ENCODE measurements at places on chromosomes 2 and 18. TPM values are rescaled to one million over a fixed set of nuclear protein-coding genes. Genes with fewer than 3 reads are reported as not detected.

Gene CD8B2
- 0.09 TPM for polyA plus RNA-seq

DNA sequence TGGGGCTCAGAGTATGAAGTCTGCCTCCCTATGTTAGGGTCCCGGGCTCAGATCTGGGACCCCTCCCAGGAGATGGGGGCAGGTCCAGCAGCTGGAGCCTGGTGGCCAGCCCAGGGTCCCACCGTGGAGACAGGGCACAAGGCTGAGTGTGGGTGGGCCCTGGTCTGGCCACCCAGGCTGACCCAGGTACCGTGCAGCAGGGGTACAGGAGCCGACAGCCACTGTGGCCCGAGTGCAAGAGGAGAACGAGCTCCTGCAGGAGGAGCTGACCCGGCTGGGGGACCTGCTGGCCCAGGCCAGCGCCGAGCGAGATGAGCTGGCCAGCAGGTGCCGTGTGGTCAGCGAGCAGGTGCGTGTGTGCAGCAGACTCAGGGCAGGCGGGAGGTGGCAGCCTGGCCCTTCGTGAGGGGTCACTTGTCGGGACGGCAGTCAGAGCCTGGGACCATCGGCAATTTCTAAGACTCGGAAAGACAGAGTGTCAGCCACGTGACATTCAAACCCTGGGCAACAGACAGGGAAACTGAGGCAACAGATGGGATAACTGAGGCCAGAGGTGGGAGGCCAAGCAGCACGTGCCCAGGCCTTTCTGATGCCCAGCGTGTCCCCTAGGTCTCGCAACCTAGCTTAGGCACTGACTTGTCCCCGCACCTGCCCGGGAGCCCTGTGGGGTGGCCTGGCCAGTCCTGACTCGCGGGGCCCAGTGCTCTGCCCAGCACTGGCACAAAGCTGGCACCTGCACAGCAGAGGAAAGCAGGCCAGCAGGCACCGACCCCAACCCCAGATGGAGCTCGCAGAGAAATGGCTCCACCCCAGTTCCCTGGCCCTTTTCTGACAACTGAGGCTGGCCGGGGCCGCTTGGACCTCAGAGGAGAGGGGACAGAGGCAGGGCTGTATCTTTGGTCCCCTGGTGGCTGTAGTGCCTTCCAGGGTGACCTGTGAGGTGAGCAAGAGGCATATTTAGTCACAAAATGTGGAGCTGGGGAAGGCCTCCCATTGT, 13.9 kb downstream of the CROCC2 start:
- no peak for DNase-seq

DNA sequence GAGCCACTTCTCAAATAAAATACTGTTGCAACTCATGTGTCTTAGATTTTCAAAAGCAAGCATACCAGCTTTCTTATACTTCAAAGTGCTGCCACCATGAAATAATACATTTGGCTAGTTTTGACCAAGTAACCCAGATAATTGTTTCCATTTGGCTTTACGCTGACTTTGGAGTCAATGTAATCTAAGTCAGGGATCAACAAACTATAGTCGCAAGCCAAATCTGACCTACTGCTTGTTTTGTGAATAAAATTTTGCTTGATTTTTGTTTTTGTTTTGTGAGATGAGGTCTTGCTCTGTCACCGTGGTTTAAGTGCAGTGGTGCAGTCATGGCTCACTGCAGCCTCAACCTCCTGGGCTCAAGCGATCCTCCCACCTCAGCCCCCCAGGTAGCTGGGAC, 65.0 kb downstream of the OXER1 start:
- no peak for DNase-seq

GRCh38 chr2:214203214-214203613, 207.6 kb upstream of the VWC2L start:
- no peak for DNase-seq

Gene KHK
- polyA plus RNA-seq = 2.3 TPM

Gene TNP1
- not detected for polyA plus RNA-seq

Gene CDH19
- 1.5 TPM for polyA plus RNA-seq

GRCh38 chr2:118309257-118309945, 221.1 kb downstream of the INSIG2 start:
- DNase-seq = no peak

Gene GCG
- polyA plus RNA-seq = 18.3 TPM

DNA sequence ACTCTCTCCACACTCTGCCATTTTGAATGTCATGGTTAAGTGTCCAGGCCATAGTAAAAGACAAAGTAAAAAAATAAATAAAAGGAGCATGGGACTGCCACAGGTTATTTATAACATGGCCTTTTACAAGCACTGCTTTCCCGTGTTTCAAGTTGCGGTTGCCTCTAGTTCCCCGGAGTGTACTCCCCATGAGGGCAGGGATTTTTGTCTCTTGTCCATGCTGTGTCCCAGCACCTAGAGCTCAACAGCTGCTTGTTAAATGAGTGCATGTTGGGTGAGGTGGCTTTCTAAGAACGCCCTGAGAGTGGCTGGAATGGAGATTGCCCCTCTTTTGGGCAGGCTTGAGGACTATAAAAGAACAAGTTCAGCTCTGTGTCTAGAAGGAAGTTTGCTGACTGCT, 8.4 kb downstream of the CAVIN2 start:
- DNase-seq = no peak

GRCh38 chr2:206208900-206209299, 49.2 kb downstream of the EEF1B2 start:
- no peak for DNase-seq

GRCh38 chr2:151043484-151043883, 218.2 kb downstream of the RBM43 start:
- no peak for DNase-seq

DNA sequence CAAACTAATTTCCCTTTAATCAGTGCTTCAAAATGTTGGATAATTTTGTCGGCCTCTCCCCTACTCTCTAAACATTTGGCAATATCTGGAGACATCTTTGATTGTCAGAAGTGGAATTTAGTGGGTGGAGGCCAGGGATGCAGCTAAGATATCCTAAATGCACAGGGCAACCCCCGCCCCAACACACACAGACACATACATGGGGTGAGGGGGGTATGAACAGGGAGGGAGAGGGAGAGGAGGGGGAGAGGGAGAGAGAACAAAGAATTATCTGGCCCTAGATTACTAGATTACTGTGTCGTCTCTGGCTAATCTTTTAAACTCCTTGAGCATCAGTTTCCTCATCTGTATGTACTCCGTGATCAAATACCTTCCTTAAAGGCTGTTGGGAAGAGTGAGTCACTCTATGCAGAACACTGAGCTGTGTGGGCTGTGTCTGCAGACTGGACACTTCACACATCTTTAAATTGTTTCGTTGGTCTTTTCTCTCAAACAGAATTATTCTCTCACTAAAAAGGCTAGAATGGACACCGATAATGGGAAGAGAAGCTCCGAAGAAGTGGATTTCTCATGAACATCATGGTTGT, 2.9 kb downstream of the RNF149 start:
- DNase-seq = no peak

Gene TXNDC9
- 24.0 TPM for polyA plus RNA-seq

Gene AFF3
- 3.6 TPM for polyA plus RNA-seq

Gene AP1S3
- polyA plus RNA-seq = 0.87 TPM

DNA sequence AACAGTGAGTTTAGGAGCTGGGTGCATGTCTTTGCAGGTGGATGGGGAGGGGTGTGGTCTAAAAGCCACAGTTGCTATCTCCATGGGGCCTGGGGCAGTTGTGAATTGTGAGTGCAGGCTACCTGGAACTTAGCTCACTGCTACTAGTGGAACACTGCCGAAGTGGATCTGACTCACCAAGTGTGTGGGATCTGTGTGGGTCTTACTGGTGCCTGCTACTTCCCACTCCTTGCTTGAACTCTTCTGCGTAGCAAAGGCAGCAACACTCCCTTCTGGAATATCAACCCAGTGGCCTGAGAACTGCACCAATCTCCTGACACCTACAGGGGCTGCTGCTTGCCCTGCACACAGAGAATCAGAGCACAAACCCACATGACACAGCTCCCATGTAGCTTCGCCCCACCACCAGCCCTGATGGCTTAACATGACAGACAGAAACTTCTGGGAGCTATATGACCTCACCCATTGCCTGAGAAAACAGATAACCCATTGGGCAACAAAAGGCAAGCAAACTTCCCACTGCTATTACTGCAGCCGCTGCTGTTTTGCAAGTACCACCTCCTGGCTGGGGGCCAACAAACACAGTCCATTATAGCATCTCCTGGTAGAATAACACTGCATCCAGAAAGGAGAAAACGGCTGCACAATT, 455.1 kb upstream of the DDX18 start:
- DNase-seq = no peak

DNA sequence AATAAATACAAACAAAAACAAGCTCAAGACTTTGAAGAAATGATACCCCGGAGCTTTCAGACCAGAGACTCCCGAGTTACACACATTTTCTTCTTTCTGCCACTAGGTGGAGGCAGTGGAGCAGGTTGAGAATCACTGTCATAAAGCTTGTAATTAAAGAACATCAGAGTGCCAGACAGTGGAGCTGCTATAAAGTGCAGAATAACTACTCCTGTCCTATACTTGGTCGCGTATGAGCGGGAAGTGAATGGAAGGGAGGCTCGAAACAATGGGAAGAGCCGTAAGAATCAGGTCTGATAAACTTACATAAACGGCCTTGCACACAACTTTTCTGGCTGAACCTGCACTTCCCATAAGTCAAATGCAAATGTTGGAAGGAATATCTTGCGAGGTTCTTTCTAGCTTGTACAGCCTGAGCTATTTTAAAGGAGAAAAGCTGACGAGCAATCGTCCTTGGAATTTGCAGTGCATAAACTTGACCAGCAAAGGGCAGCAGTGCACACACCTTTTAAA, 189.0 kb downstream of the RPIA start:
- DNase-seq = peak; percentile 71

DNA sequence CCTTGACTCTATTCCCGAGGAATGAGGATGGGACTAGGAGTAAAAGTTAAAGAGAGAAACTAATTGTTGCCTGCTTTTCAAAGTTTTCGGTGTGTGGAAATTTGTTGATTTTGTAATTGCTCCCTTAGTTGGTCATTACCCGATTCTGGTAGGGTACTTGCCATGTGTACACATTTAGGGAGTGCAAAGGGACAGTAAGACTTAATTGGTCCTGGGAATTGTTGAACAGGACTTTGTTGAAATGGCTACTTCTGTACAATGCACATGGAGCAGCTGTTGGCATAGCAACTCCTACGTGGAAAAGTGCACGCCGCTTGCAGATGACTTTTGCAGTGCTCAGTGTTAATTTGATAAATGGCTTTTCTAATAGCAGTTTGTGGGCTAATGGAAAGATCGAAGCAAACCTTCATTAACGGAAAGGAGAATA, 22.9 kb downstream of the EPAS1 start:
- DNase-seq = no peak

Gene PLGLB2
- polyA plus RNA-seq = 1.4 TPM

DNA sequence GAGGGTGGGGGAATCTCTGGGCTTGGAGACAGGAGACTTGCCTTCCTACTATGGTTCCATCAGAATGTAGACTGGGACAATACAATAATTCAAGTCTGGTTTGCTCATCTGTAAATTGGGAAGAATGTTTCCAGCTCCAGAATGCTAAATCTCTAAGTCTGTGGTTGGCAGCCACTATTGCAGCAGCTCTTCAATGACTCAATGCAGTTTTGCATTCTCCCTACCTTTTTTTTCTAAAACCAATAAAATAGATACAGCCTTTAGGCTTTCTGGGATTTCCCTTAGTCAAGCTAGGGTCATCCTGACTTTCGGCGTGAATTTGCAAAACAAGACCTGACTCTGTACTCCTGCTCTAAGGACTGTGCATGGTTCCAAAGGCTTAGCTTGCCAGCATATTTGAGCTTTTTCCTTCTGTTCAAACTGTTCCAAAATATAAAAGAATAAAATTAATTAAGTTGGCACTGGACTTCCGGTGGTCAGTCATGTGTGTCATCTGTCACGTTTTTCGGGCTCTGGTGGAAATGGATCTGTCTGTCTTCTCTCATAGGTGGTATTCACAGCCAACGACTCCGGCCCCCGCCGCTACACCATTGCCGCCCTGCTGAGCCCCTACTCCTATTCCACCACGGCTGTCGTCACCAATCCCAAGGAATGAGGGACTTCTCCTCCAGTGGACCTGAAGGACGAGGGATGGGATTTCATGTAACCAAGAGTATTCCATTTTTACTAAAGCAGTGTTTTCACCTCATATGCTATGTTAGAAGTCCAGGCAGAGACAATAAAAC, 6.5 kb downstream of the TTR start:
- DNase-seq = no peak

Gene FAM237A
- polyA plus RNA-seq = not detected

DNA sequence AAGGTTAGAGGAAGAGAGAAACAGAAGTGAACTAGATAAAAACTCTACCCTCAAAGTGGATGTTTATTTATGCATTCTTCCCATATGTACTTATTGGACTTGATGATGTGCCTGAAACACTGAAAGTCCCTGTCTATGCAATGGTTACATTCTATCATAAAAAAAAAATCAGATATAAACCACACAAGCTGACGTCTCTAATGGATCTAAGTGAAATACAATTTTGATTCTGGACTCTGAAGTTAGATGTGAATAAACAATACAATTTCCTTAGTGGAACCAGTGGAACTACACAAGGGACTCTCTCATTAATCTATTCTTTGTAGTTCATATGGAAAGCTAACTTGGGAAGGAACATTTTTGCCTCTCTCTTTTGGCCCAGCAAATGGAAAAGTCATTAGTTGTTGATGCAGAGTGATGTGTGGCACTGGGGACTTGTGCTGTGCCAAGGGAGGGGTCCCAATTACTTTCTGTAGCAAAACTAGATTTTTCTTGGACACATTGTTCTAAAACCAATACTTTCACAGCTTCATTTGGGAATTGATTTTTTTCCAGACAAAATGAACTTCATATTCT, 376.8 kb downstream of the TRIB2 start:
- peak; percentile 66 for DNase-seq

DNA sequence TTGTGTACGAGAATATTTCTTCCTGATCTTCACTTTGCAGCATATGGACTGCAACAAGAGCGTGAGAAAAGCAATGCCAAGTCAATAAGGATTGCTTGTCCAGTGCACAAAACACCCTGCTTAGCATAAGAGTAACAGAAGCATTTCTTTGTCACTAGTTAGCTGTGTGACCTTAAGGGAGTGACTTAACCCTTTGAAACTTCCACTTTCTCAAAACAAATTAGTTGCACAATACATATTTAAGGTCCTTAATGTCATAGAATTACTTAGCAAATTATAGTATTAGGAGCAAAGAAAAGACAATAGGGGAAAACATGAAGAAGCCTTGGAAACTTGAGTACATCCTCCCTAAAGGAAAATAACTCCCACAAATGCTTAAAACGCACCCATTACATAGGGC, 230.1 kb downstream of the RNF152 start:
- DNase-seq = no peak

DNA sequence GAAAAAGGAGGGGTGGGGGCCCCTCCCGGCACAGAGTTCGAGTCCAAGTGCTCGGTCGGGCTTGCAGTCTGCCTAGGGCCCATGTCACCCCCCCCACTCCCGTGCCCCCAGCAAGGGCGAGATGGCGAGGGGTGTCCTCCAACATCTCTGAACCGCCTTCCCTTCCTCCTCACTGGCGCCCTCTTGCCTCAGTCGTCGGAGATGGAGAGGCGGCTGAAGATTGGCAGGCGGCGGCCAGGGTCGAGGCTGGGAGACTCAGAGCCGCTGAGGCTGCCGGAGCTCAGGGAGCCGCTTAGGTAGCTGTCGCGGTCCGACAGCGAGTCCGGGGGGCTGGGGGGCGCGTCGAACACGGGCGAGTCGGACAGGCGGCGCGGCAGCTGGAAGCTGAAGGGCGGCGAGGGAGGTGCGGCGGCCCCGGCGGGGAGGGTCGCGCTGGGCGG, 2.3 kb downstream of the ZFP36L2 start:
- peak; percentile 90 for DNase-seq

Gene IL36B
- polyA plus RNA-seq = not detected

Gene DLX2
- polyA plus RNA-seq = 0.13 TPM

Gene AMER3
- polyA plus RNA-seq = not detected

Measured in muscle of back (tissue), 13 donors.